H54 (cell line): ENCODE measurements at places on chromosomes 2 and 18.

- no peak for DNase-seq
Measured at GRCh38 chr2:25872134-25872533, 6.2 kb downstream of the ASXL2 start.

- no peak for DNase-seq
Measured at GRCh38 chr2:211132573-211132972, 576.2 kb downstream of the CPS1 start.

DNA sequence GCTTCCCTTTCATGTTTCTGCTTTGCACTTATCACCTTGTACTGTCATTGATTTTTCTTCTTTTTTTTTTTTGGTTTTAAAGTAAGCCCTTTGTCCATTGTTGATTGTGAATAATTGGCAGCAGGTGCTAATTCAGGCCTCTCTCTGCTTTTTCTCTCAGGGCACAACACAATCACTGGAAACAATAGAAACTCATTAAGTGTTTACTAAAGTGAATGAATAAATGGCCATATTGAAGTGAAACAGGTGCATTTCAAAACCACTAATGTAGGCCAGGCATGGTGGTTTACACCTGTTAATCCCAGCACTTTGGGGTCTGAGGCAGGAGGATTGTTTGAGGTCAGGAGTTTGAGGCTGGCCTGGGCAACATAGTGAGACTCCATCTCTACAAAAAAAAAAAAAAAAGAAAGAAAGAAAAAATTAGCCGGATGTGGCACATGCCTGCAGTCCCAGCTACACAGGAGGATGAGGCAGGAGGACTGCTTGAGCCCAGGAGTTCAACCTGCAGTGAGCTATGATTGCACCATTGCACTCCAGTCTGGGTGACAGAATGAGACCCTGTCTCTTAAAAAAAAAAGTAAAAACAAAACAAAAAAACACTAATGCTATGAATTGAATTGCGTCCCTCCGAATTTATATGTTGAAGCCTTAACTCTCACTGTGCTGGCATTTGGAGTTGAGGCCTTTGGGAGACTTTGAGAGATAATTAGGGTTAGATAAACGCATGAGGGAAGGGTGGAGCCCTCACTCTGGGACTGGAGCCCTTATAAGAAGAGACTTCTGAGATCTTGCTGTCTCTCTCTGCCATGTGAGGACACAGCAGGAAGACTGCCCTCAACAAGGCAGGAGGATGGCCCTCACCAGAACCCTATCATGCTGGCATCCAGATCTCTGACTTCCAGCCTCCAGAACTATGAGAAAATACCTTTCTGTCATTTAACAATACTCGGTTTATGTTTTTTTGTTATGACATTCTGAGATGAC is 19.9 kb downstream of the SLC38A11 start:
- no peak for DNase-seq

- DNase-seq: no peak
Measured at GRCh38 chr2:60827369-60827768, 54.0 kb upstream of the REL start.
